Astrocyte of the hippocampus (primary cell): ENCODE measurements at places on chromosomes 4 and X.

- DNase-seq, result peak; percentile 64
Measured at GRCh38 chr4:87304745-87305432, 17.8 kb downstream of the HSD17B13 start.

- no peak for DNase-seq
Measured at GRCh38 chrX:6545712-6546111, 10.8 kb upstream of the VCX3A start.

DNA sequence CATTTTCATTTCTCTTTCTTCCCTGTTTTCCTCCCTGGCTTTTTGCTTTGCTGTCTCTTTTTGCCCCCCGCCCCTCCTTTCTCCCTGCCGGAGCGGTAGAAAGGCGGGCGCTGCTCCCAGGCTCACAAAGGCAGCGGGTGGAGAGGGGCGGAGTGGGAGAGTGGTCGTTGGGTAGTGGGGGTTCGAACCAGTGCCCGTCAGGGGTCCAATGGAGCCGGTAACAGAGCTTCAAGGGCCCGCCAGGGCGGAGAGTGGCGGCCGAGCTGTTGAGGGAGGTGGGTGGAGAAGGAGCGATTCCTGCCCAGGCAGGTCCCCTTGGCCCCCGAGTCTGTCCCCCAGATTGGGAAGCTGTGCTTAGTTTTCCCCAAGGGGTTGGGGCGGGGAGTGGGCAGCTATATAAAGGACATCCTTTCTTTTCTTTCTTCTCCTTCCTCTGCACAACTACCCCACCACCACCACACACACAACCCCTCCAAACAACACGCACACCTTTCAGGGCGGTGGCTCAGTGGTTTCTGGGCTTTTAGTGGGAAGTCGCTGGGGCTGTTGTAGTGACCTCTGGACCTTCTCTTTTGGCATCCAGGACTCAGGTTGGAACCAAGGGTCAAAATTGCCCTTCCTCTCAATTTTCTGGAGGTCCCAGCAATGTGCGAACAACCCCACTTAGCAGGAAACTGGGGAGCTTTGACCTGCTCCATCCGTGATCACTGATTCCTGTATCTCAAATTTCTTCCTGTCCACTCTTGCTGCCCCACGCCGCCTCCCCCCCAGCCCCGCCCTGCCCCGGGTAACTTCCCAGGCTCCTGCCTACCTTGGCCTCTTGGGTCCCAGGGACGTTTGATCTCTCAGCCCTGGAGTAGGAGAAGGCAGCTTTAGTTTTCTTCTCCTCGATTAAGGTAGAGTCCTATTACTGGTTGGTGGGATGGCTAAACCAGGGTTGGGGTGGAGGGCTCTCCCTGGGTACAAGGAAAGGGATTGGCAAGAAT, 1.9 kb downstream of the EFNB1 start:
- DNase-seq, result no peak

DNA sequence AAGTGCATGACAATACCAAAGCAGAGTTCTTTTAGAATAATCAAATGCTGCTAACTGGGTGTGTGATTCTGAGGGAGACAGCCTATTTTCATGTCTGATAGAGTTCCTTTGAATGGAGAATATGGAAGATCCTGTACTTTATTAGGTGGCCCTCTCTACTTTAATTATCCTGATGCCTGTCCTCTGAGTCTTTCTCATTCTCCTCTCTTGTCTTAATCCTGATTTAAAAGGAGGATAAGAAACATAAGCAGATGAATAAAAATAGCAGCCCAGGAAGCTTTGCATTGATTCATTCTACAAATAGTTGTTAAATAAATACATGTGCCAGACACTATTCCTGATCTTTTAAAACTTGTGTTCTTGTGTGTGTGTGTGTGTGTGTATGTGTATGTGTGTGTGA, 387.3 kb downstream of the SPRY1 start:
- no peak for DNase-seq

- DNase-seq, result no peak
Measured at GRCh38 chrX:53089925-53090324, 4.0 kb upstream of the KANTR start.

GRCh38 chrX:149004936-149005335, 500.2 kb downstream of the IDS start:
- DNase-seq, result no peak

GRCh38 chrX:36543499-36543898, 464.7 kb upstream of the FAM47C start:
- DNase-seq, result no peak

DNA sequence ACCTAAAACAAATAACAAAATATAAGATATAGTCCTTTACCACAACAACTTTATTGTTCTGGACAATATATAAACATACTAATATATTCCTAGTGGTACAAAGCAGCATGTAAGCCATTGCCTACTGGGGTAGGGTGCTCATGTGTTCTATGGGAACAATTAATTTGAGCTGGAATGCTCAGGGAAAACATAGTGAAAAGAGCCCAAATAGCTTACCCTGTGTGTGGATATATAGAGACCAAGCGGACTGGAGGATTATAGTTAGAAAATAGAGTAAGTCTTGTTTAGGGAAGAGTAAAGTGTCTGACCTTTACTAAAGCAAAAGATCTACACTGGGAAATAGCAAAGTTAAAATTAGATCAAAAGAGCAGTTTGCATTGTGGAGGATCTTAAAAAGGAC, 64.8 kb downstream of the MAD2L1 start:
- DNase-seq, result no peak

DNA sequence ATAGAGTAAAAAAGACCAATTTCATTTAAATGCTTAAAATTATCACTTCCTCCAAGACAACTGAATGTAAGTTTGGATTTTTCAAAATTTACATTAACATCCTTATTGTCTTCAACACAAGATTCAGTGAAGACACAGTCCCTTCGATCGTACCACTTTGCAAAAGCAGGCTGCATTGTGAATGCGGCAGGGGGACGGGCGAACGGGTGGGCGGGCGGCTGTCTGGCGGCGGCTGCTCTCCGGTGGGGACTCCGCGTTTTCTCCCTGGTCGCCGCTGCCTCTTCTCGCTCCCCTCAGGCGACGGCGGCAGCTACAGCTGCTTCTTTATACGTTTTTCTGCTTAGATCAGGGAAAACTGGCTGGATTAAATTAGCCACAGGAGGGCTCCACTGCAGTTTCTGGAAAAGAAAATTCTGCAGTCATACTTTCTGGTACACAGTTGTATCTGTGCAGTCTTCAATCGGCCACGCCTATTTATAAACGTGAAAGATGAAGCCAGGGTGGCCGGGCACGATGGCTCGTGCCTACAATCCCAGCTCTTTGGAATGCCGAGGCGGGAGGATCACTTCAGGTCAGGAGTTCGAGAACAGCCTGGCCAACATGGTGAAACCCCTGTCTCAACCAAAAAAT, 33.9 kb upstream of the HPF1 start:
- peak; percentile 81 for DNase-seq

DNA sequence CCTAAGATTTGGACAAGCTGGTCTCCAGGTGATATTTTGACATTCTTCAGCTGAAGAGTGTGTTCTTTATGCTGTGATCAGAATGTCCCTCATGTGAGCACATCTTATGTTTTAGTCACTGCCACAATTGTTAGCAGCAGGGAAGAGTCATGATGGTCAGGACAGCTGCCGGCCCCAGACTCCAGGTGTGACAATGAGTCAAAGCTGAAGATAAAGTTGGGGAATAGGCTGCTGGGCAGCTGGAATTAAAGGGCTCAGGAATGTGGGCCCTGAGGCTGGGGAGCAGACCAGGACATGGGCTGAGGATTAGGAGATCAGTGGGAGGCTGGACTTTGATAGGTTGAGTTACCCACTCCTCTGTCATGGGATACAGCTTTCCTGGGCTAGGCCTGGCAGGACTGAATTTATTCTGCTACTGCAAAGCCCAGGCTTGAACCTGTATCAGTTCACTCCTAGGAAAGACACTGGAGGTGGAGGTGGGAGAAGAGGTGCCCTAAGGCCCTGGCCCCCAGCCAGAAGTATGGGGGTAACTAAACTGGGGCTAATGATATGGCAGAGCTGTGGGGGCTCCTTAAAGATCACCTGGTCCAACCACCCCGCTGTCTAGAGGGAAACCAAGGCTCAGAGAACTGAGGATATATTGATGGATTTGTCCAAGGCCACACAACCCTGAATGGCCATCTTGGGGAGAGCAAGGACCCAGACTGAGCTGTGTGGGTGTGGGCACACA, 119.5 kb downstream of the PJA1 start:
- DNase-seq, result no peak

GRCh38 chrX:74382613-74383012, 38.7 kb upstream of the SLC16A2 start:
- DNase-seq, result peak; percentile 69

- no peak for DNase-seq
Measured at GRCh38 chr4:82525307-82525911, 36.4 kb downstream of the TMEM150C start.

DNA sequence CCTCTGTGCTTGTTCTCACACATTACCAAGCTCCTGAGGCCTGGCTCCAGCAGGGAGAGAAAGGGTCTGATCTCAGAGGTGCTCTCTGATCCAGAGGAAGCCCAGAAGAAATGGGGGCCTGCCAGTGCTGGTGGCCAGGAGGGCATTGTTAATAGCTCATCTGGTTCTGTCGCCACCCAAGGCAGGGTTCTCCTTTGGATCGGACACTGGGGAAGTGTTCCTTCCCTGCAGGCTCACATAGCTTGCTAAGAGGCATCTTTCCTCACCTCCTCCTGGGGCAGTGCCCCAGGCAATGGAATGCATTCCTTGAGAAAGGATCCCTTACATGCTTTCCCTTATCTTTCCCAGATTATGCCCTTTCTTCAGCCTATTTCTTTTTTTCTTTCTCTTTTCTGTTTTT, 53.8 kb downstream of the RBM47 start:
- DNase-seq, result peak; percentile 51

- DNase-seq, result no peak
Measured at GRCh38 chr4:8083086-8083825, 75.4 kb downstream of the ABLIM2 start.

- no peak for DNase-seq
Measured at GRCh38 chrX:131901546-131901945, 121.6 kb upstream of the STK26 start.

DNA sequence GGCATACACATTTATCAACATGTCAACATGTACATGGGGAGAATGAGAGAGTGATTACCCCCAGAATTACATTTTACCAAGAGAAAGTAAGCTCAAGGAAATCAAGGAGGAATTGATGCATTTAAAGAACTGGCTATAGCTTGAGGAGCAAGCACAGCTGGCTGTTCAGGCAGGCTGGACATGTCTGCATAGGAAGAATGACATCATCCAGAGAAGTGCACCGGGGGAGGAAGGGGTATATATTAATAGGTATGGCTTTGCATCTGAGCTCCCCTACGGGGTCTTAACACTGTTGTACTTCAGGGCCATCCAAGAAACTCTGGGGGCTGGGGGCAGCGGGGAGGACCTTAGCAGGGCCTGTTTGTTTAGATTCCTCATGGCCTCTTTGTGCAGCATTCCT, 222.4 kb upstream of the VCX start:
- DNase-seq, result no peak

GRCh38 chrX:16873106-16873505, 2.9 kb upstream of the RBBP7 start:
- DNase-seq, result peak; percentile 14

DNA sequence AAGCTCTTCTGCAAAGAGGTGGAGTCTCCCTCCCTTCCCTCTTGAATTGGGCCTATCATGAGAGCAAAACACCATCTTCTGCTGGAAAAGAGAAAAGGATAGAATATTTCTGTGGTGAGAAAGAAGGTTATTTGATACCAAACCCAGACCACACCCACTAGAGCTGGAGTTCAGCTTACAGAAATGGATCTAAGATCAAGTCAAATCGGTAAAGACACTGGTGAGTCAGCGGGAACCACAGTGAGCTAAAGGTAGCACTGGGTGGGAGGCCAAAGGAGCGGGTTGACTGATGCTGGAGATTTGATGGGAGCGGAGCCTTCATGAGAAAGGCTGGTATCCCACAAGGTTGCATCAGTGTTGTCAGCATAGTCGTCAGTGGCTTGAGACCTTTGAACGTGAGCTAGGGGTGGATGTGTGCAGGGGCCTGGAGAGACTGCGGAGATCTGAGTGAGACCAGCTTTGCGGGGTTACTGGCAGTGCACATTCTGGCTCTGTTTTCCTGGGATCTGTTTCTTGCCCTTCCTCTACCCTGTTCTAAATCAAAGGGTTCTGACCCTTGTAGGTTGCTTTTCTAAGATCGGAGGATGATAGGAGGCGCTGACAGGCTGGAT, 106.4 kb upstream of the SCOC start:
- DNase-seq, result peak; percentile 23
